ENCODE measurements at places on chromosomes 5 and 9.

GRCh38 chr9:14956208-14956607, 46.0 kb upstream of the FREM1 start:
- DNase-seq = no peak

GRCh38 chr5:126115059-126115629, 308.1 kb upstream of the GRAMD2B start:
- no peak for DNase-seq

DNA sequence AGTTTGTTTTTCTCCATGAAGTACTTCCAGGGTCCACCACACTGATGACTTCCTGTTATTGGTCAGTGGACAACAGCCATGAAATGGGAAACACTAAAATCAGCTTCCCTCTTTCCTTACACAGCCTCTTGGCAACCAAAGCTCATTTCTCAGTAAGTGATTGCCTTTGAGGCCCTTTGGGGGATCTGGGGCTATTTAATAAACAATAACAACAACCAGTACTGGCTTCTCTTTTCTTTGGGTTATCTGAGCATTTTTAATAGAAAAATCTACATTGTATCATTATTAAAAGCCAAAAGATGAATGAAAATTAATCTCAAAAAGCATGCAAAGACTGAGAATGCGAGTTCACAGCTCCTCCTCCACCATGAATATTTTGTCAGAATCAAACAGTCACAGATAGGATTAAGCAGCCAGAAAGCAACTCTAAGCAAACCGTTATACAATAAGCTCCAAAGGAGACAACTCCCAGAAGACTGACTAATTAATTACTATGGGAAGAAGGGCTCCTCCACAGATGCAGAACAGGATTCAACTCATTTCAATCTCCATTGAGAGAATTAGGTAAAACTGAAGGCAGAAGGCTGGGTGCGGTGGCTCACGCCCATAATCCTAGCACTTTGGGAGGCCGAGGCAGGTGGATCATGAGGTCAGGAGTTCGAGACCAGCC, 68.3 kb downstream of the SERINC5 start:
- DNase-seq = no peak

DNA sequence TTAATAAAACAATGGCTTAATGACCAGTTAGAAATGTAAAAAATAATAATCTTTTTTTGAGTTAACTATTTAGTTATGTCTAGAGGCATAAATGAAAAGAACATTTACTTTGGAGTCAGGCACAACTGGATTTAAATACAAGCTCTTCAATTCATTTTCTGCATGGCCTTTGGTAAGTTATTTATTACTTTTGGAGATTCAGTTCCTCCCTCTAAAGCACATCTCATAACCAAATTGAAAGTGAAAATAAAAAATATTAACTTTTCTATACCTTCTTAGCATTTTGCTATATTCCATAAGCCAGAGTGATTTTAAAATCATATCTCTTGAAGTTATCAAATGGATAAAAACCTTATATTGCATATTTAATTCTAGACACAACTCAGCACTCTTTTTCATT, 434.9 kb upstream of the SMARCA2 start:
- no peak for DNase-seq

GRCh38 chr5:141182248-141182647, at the start of gene PCDHB16:
TSS of gene PCDHB16 (plus strand) at chr5:141182387. CDS start at chr5:141182560, 173 bp downstream.
- DNase-seq = peak; percentile 6

- no peak for DNase-seq
Measured at GRCh38 chr5:149341876-149342275, 3.4 kb upstream of the GRPEL2 start.

GRCh38 chr9:33117306-33117705, 40.8 kb upstream of the SMU1 start:
- DNase-seq = peak; percentile 82

DNA sequence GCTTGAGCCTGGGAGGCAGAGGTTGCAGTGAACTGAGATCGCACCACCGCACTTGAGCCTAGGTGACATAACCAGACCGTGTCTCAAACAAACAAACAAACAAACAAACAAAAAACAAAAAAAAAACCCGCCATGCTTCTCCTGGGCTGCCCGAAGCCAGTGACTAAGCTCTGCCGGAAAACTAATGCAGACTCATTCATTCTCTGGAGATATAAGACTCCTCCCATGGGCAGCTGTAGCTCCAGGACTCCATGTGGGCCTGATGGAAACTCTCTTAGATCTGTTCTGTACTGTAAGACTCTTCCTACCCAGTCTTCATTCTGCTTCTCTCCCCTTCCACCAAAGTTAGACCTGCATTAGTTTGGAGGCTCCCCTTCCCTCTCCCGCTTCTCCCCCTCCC, 11.1 kb downstream of the GLDC start:
- no peak for DNase-seq

DNA sequence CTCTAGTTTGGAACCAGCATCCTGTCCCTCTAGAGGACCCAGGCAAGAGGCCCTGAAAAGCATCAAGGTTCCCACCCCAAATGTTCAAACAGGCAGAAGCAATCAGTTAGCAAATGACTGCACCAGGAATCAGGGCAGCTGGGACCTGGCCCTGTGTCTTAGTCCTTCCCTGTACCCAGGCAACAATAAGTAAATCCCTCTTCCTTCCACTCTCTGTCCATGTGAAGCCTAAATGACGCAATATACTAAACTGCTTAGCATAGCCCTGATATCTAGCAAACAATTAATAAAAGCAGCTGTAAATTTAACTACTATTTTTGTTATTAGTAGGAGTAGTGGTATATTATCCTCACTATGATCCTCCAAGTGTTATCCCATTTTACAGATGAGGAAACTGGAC, 13.2 kb upstream of the ADRA1B start:
- no peak for DNase-seq

DNA sequence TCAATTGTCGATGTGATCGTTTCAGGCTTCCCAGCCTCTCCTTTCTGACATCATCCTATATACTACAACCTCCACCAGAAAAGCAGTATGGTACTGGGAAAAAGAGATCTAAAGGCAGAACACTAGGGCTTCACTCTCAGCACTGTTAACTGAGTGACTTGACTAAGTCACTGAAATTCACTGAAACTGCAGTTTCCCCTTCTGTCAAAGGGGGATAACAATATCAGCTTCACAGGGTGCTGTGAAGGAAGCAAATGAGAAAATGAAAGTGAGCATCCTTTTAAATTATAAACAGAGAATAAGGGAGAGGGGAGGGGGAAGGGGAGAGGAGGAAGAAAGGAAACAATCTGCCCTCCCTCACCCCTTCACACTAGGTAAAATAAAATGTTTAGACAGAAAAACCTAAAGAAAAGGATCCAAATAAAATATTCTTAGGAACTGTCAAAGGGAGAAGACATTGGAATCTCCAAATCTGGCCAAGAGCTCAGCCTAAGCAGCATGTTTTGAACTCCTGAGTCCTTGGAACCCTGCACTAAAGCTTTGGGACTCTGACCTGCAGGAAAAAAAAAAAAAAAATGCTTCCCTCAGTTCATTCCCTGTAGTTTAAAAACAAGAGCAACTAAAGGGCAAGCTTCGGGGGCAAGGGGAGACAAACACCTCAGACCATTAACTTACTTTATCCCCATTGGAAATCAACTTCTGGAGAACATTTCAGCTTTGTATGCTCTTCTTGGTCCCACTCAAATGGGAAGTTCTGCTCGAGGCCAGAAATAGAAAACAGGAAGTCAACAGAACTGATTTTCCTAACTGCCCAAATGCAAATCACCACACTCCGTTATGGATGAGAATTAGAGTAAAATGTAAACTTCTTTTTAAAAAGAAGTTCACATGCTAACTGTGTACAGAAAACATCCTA, 178.3 kb downstream of the DEPDC1B start:
- DNase-seq = no peak

DNA sequence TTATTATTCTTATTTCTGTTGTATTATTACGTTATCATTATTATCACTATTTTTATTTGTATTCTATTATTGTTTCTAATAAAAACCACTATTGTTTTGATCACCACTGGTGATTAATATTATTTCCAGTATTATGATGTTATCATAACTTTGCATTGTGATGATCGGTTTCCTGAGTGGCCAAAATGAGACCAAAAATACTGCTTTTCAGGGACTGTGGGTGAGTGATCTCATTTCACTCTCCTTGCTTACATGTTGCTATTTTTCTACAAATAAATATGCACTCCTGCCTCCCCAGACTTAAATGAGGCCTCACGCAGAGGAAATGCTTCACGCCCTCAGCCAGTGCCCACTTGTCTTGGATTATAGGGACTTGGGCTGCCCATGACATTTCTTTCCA, 78.4 kb downstream of the LRSAM1 start:
- no peak for DNase-seq

DNA sequence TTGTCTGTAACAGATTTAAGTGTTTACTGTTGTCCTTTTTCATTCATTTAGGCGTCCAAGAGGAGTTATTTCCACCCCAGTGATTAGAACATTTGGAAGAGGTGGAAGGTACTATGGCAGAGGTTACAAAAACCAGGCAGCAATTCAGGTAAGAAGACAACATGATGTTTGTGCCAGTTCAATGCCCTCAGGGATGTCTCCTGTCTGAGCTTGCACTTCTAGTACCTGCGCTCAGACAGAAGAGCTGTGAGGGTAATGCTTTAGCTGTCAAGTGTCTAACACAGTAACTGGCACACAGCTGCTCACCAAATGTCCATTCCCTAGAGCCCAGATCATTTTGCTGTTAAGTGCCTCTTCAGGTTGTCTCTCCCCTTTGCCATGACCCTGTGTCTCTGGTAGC, 14.2 kb upstream of the PHF2 start:
- DNase-seq = no peak

Measured in foreskin melanocyte (primary cell).